Activated T-cell treated with anti-CD3 and anti-CD28 coated beads, Interleukin-2, amount 50 U/mL, for 1 hour (primary cell): ENCODE measurements at places on chromosomes 16 and 17.

DNA sequence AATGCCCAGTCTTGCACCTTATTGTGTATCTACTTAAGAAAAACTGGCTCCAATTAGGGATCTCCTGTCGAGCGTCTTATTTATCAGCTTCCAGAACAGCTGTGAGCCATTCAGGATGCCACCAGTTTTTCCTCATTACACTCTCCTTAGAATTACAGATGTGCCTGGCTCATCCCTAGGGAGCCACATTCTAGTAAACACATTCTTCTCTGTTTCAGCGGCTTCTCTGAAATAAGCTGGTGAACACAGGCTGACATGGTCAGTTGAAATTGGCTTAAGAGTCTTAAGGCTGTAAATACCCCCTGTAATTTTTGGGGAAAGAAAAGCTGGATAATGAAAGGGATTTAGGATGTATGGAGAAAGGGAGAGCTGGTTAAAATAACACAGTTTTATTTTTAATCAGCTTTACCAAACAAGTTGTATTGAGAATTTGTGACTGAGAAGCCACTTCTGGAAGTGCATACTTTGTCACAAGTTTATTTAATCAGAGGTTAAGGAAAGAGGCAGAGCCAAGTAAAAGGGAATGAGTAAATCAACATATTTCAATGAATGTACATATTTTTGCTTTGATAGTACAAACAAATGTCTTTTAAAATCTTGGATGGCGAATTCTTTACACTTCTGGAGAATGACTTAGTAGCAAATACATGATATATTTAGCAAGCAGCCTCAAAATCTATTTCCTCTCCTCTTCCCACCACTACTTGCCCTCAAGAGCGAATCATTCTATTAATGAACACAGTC is 562.0 kb upstream of the GOT2 start:
- DNase-seq, result no peak

DNA sequence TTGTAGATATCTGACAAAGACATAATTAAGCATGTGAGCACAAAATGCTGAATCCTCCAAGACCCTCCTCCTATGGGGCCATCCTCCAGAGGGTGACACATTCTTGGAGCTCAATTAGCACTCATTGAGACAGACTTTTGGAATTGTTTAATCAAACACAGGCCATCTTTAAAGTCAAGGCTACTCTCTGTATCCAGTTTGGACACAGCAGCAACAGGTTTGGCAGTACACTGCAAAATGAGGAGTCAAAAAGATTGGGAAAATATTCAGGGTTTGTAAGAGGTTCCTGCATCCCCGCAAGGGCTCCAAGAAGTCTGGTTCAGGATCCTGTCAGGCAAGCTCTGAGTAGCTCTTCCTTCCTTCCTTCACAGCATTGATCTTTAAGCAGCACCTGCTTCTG is 1.3 kb downstream of the ITFG1 start:
- DNase-seq, result no peak

GRCh38 chr16:29961127-29961478 is 776 bp upstream of the TMEM219 start:
- DNase-seq, result no peak

- DNase-seq, result no peak
Observed at GRCh38 chr16:83946781-83947566, 6.1 kb upstream of the OSGIN1 start.

DNA sequence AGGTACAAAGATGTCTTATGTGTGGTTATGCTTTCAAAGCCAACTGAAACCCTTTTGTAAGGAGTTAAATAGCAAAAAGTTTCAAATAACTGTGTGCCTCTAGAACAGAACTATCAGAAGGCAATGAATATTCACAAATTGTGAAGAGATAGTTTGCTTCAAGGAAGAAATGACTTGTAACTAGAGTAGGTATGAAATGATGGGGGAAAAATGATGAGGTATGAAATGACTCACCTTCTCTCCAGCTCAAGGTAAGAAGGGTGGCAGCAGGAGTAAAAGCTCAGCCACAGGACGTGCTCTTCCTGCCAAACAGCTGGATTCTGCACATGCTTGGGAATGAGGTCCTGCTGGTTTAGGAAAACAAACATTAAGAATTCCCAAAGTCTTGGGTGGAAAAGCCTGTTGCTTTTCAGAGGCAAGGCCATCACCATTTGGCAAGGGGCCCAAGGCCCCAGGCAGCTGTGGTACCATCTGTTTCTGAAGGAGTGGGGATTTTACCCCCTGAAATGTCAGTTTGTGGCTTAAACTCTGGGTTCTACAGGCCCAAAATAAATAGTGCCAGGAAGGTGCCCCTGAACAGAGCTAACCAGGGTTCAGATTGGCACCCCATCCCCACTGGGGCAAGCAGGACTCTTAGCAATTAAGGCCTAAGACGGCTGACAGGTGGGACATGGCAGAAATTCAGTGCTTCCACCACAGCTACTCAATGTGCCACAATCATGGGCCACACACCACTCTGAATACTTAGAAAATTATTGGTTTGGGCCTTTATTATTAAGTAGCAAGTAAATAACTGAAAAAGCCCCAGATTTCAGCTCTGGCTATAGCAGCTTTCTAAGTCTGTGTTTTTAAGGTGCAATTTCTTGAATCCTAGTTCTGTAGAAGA is 13.3 kb downstream of the HERPUD1 start:
- no peak for DNase-seq

DNA sequence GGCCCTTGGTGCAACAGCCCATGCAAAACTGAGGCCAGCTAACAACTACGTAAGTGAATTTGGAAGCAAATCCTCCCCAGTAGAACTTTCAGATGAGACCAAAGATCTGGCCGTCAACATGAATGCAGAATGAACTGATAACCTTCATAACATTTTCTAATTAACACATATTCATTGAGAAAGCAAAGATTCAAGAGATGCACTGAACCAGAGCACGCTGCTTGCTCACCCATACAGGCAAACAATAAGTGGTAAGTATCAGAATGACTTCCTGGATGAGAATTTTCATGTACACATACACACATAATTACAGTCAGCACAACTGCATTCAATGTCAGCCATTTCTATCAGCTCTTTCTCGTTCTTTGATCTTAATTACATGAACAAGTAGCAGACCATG is 30.6 kb downstream of the XYLT1 start:
- DNase-seq, result no peak

GRCh38 chr17:58170622-58171021 is 3.8 kb downstream of the OR4D2 start:
- no peak for DNase-seq

DNA sequence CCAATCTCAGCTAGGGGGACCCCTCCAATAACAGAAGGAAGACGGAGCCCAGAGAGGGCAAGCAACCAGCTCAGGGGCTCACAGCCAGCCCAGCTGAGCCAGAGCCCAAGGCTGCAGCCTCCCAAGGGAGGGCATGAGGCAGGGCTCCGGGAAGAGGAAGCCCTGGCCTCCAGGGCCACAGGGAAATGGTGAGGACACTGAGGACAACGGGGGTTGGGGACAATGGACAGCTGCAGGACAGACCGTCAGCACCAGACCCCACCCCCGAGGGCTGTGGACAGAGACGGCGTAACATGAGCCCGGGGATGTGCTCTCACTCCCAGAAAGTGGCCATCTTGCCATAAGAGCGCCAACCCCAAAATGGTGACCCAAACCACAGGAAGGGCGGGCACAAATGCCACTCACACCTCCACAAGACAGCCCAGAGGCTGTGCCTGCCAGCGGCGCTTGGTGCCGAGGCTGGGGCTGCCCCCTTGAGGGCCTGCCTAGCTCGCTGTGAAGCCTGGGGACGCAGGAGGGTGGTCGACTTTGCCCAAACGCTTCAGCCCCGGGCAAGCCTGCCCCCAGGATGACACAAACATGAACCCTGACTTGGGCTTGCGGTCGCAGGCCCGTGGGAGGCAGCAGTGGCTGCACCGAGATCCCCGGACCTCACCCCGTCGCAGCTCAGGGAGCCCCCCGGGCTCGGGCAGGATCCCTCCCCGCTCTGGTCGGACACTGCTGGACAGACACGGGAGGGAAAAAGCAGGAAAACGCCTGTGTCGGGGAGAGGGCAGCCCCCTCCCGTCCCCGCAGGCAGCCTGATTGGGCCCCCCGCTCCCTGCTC is 10.5 kb downstream of the PIMREG start:
- DNase-seq, result no peak

GRCh38 chr16:11396241-11397048 is 51.2 kb downstream of the RMI2 start:
- DNase-seq, result peak; percentile 72

GRCh38 chr17:71085238-71086033 is 916.1 kb downstream of the KCNJ2 start:
- DNase-seq, result no peak

- no peak for DNase-seq
Observed at GRCh38 chr17:74654742-74655141, 31.2 kb upstream of the CD300E start.

DNA sequence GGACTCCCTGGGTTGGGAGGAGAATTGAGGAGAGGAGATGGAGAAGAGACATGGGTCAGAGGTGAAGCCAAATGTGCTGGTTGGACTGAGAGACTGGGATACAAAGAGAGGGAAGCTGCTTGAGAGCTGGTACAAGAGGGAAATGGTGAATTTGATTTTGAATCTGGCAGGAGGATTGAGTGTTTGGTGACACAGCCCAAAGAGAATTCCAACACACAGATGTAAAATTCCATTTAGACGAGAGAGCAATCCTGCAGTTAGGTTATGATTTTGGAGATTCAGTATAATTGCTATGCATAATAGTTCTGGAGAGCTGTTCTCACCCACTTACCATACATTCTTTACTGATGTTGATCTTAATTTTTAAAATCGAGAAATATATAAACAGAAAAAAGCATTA is 57.7 kb downstream of the HSD17B2 start:
- DNase-seq, result no peak

GRCh38 chr16:57585051-57585687 is 42.7 kb downstream of the ADGRG5 start:
- no peak for DNase-seq

GRCh38 chr17:46896991-46897390 is 26.0 kb upstream of the GOSR2 start:
- no peak for DNase-seq

- DNase-seq, result peak; percentile 26
Observed at GRCh38 chr16:79286646-79287423, 313.7 kb downstream of the MAF start.

- no peak for DNase-seq
Observed at GRCh38 chr16:31439519-31439918, 3.1 kb downstream of the ZNF843 start.

DNA sequence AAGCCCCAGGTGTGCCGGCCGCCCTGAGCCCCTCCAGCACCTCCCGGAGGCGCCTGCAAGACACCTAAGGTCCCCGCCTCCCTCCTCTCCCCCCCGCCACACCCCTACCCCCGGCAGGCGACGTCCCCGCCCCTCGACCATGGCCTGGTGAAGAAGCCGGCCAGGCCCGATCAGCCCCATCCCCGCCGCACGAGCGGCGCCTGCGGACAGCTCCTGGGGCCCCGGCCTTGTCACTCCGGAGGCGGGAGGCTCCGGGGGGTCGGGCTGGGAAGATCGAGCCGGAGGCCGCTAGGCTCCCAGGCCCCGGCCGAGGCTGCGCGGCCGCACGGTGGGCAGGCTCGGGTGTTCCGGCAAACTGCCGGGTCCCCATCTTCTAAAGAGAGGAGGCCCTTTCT is 405 bp upstream of the ACE start:
- DNase-seq, result no peak

GRCh38 chr17:68491381-68492231 is 20.6 kb upstream of the PRKAR1A start:
- DNase-seq, result no peak

DNA sequence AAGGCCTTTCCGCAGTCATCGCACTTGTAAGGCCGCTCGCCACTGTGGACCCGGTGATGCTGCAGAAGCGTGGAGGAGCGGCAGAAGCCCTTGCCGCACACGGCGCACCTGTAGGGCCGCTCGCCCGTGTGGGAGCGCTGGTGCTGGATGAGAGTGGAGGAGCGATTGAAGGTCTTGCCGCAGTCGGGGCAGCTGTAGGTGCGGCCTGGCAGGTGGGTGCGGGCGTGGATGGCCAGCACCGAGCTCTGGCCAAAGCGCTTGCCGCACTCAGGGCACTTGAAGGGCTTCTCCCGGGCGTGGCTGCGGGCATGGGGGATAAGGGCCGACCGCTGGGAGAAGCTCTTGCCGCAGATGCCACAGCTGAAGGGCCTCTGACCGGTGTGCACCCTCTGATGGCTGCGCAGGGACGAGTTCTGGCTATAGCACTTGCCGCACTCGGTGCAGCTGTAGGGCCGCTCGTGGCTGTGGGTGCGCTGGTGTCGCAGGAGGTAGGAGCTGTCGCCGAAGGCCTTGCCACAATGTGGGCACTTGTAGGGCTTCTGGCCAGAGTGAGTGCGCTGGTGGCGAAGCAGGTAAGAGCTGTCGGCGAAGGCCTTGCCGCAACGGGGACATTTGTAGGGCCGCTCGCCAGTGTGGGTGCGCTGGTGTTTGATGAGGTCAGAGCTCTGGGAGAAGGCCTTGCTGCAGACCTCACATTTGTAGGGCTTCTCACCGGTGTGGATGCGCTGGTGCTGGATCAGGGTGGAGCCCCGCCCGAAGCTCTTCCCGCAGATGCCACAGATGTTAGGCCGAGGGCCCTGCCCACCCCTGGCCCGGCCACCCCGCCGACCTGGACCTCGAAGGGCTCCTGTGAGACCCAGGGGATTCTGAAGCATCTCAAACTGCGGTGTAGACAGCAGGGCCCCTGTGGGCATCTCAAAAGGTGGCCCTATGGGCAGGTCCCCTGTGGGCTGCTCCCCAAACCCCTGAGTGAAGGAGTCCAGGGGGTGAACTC is 1.5 kb downstream of the ZNF768 start:
- DNase-seq, result no peak

- DNase-seq, result no peak
Observed at GRCh38 chr17:76697702-76698465, 12.9 kb downstream of the MXRA7 start.

- no peak for DNase-seq
Observed at GRCh38 chr16:12009462-12009861, 32.9 kb downstream of the SNX29 start.

- DNase-seq, result peak; percentile 34
Observed at GRCh38 chr17:75271955-75272847, 1.2 kb upstream of the MIF4GD start.

DNA sequence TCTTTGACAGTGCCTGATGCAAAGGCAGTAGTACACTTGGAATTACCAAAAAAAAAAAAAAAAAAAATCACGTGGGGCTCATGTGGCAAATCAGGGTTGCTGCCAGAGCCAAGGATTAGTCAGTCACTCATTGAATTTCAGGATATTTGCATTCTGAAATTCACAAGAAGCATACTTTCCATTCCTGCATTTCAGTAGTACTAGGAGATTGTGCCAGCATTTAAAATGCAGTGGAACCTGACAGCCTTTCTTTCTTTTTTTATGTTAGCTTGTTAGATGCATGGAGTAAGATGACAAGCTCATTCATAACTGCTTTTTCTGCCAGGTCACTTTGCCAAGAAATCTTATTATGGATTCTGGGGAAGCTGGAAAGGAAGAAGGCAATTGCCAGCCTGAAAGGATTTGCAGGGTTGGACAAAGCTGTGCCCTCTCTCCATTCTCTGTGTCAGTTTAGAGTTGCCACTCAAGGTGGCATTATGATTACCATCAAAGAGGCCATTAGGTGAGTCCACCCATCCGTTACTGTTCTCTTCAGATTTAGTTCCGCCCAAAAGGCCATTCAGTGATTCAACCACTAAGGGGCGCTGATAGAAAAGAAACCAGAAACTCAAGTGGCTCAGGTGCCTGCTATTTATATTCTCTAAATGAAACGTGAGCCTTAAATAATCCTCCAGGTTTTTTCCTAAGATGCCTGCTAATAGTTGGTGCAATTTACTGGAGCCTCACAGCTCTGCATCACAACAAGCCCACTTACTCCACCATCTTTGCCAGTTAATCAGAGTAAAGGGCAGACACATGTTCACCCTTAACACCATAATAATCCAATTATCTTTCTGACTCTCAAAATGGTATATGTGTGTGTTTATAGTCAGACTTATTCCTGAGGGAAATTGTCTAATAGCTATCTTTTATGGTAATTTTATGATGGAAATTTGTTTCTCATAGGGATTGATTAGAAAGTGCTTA is 59.0 kb downstream of the TANGO6 start:
- no peak for DNase-seq
